ENCODE measurements at places on chromosomes 5 and 9.
A peak's percentile ranks its signal among the peaks of the same experiment; 100 is the strongest.

GRCh38 chr9:130446101-130446861 is 1.5 kb downstream of the ASS1 start:
- no peak for DNase-seq

DNA sequence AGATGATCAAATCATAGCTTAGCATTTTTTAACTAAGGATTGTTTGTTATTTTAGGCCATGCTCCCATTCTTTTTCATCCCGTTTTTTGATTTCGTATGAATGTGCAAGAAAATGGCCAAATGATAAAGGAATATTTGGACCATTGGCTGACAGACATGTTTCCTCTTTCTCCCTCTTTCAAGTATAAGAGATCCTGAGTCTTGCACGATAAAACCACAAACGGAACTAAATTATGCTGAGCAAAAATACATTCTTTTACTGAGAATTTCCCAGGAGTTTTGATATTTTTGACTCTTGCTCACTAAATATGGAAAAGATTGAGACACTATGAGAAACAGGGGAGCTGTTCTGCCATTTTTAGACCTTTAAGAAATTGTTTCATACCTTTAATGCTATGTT is 90.4 kb upstream of the KLF9 start:
- DNase-seq, result no peak

- no peak for DNase-seq
Observed at GRCh38 chr5:73612799-73613198, 13.2 kb upstream of the ARHGEF28 start.

- DNase-seq, result no peak
Observed at GRCh38 chr5:57280853-57281252, 107.0 kb downstream of the GPBP1 start.

GRCh38 chr5:32713361-32713769 is 2.2 kb downstream of the NPR3 start:
- DNase-seq, result no peak

DNA sequence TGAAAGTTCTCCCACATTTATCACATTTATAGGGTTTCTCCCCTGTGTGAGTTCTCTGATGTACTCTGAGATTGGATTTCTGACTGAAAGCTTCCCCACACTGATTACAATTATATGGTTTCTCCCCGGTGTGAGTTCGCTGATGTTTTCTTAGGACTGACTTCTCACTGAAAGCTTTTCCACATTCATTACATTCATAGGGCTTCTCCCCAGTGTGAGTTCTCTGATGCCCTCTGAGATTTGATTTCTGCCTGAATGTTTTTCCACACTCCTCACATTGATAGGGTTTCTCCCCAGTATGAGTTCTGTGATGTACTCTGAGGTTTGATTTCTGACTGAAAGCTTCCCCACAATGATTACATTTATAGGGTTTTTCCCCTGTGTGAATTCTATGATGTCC is 36.3 kb downstream of the ZNF782 start:
- DNase-seq, result no peak

GRCh38 chr9:133066181-133066983 is 4.6 kb downstream of the CEL start:
- no peak for DNase-seq

- no peak for DNase-seq
Observed at GRCh38 chr5:135864503-135865435, 30.3 kb downstream of the SLC25A48 start.

DNA sequence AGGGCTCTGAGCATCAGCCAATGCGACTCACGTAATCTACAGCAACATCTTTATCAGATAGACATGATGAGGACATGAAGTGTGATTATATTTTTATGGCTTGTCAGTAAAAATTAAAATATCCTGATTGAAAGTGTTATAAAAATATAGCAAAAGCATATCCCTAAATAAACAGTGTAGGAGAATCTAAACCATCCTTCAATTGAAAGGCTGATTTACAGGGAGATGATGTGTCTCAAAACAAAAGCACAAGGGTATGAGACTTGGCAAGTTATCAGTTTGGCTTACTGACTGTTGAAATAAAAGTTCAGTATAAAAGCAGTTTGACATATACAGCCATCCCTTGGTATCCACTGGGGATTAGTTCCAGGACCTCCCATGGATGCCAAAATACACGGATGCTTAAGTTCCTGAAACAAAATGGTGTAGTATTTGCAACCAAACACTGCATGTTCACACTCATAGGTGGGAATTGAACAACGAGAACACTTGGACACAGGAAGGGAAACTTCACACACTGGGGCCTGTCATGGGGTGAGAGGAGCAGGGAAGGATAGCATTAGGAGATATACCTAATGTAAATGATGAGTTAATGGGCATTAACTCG is 149.9 kb upstream of the MAP1B start:
- no peak for DNase-seq

GRCh38 chr9:137069508-137070091 is 757 bp downstream of the SAPCD2 start:
- DNase-seq, result peak; percentile 33

DNA sequence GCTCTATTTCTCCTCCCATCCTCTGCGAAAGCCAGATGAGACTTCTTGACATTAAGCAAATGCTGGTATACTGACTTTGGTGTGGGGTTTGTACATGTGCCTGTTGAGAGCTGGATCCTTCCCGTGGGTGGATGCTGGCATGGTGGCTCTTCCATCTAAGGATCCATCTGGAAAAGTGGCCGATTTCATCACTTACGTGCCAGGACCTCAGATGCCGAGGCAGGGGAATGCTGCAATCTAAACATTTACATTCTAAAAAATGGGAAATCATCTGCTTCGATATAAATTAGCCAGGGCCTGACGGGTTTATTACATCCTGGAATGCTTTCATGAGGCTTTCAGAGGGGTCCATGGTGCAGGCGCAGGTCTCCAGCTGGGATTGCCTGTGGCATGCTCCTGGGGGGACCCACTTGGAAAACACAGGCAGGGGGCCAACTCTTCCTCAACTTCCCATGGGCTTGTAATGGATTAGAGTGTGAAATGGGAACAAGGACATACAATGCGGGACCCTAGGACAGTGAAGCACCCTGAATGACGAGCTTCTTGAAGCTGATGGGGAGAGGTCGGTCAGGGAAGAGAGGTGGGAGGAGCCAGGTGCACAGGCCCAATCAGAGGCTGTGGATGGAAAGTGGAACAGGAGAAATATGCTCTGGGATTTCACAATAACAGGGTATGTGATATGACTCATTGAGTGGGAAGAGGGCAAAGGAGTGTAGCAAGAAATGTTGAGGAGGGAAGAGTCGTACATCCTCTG is 105.5 kb upstream of the PITX1 start:
- peak; percentile 13 for DNase-seq

Data from activated CD4-positive, CD25-positive, alpha-beta regulatory T cell treated with anti-CD3 and anti-CD28 coated beads, Interleukin-2, amount 50 U/mL, for 72 hours (primary cell).